ENCODE measurements at places on chromosomes 7 and 10. TPM values are rescaled to one million over a fixed set of nuclear protein-coding genes. Genes with fewer than 3 reads are reported as not detected.

NUP205 gene
- total RNA-seq: 119 TPM

IFIT1B gene
- not detected for total RNA-seq

RAMP3 gene
- 0.14 TPM for total RNA-seq

MOGAT3 gene
- total RNA-seq: not detected

CAMK2B gene
- total RNA-seq: 1.9 TPM

OSBPL3 gene
- total RNA-seq: 74.2 TPM

ITIH5 gene
- not detected for total RNA-seq

CHAT gene
- 2.2 TPM for total RNA-seq

ALOX5 gene
- 0.21 TPM for total RNA-seq

GRCh38 chr10:25808372-25808771 is 125.7 kb upstream of the MYO3A start:
- no peak overlapping the region for H3K4me3 ChIP-seq
- no peaks in the 10 kb centered on the region for H3K27me3 ChIP-seq

DNA sequence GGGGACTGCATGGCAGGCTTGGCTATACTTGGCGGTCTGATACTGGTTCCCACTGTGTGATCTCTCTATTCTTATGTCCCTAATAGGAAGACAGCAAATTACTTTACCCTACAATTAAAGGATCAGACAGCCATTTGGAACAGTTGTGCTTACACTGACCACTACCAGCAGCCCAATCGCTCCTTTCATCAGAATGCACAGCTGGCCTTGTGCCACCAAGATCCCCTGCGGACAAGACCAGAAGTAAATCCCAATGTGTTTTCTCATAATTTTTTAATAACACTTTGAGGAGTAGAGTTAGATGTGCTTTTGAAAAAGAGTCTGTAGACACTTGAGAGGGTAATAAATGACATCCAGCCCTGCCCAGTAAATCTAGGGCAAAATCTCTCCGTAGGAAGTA is 297.2 kb upstream of the ZNF32 start:
- no peak for DNase-seq
- H3K4me1 ChIP-seq: peaks cover 2% of the 10 kb centered on the region
- no peaks in the 10 kb centered on the region for H3K36me3 ChIP-seq

DNA sequence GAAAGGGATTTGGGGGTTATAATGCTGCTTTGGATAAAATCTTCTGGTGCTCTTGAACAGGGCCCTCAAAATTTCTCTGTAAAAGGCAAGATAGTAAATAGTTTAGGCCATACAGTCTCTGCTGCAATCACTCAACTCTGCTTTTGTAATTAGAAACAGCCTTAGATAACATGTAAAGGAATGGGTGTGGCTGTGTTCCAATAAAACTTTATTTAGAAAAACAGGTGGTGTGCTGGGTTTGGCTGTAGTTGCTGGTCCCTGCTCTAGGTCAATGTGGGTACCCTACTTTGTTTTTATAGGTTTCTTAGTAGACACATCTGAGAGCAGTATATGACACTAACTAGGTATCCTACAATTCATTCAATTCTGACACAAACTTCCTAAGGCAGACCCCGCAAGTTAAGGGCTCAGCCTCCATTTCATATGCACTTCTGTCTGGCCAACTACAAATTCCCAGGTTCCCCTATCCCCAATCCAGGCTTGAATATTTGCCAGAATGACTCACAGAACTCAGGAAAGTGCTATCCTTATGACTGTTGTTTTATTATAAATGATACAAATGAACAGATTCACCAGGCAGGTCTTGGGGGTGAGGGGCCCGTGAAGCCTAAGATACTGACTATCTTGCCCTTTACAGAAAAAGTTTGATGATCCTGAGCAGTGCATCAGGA is 349.9 kb downstream of the RPS24 start:
- DNase-seq: no peak
- H3K4me1 ChIP-seq: no peaks in the 10 kb centered on the region
- H3K36me3 ChIP-seq: no peaks in the 10 kb centered on the region
- H3K27me3 ChIP-seq: peaks cover 2% of the 10 kb centered on the region
- H3K4me3 ChIP-seq: no peak overlapping the region

DNA sequence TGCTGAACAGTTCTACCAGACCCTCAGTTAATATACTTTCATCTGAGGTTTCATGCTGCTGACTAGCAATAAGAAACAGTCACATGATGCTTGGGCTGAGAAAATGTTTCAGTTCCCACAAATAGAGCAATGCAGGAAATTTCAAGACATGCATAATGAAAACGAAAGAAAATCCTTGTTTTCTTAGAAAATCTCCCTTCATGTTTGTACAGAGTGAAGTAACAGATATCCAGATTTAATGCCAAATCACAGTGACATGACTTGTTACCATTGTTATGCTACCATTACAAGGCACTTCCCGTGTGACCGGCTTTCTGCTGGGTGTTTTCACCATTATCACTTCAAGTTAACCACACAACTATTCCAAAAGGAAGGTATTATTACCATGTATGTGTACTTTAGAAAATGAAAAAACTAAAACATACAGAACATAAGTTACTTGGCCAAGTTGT is 121.7 kb downstream of the DOCK4 start:
- DNase-seq: no peak
- no peaks in the 10 kb centered on the region for H3K36me3 ChIP-seq
- no peak overlapping the region for H3K4me3 ChIP-seq

DNA sequence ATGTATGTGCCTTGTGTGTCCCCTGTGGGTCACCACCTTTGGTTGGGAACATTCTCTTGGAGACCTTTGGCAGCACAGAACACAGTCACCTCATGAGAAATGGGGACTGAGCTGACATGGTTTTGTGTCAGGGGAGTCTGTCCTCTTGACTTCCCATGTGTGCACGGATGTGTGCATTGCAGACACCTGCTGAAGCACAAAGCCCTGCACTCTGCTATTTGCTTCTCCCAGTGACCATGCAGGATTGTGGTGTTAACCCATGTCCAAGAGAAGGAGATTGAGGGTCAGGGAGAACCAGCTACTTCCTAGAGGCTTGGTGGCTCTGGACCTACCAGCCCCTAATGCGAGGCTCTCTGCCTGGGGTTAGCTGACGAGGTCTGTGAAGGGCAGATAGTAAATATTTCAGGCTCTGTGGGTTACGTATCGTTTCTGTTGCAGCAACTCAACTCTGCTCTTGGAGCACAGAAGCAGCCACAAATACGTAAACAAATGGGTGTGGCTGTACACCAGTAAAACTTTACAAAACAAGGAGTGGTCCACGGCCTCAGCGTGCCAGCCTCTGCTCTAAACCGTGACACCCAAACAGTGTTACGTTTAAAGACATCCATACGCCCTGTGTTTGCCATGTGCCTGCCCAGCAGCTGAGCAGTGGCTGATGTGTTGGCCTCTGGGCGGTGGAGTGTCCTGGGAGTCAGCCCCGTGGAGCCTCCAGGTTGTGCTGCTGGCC is 51.7 kb downstream of the ADCY1 start:
- no peak for DNase-seq
- H3K4me3 ChIP-seq: no peak overlapping the region
- H3K27me3 ChIP-seq: no peaks in the 10 kb centered on the region
- no peaks in the 10 kb centered on the region for H3K36me3 ChIP-seq

DNA sequence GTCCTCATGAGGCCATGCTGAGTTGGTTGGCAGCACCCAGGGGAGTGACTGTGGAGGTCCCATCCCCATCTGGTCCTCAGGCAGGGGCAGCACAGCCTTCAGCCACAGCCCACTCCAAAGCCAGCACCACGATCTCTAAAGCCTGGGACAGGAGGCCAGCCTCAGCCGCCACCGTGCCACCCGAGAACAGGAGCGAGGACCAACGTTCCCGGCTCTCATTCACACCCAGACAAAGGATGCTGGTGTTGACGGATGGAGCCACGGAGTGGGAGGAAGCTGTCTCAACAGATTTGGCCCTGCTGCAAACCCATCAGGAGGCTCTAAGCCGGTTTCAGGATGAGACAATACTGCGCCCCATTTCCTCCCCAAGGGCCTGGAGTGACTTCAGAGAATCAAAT is 42.7 kb upstream of the PPP2R2D start:
- no peaks in the 10 kb centered on the region for H3K27me3 ChIP-seq
- no peaks in the 10 kb centered on the region for H3K4me1 ChIP-seq
- no peak overlapping the region for H3K4me3 ChIP-seq

- no peaks in the 10 kb centered on the region for H3K27me3 ChIP-seq
- peaks cover 7% of the 10 kb centered on the region for H3K4me1 ChIP-seq
- peaks cover 13% of the 10 kb centered on the region for H3K36me3 ChIP-seq
- DNase-seq: no peak
- no peak overlapping the region for H3K4me3 ChIP-seq
Observed at GRCh38 chr7:65983965-65984658, 2.1 kb upstream of the GUSB start.

- no peaks in the 10 kb centered on the region for H3K27me3 ChIP-seq
- H3K4me3 ChIP-seq: no peak overlapping the region
- H3K36me3 ChIP-seq: no peaks in the 10 kb centered on the region
- no peak overlapping the region for H3K27ac ChIP-seq
- peaks cover 41% of the 10 kb centered on the region for H3K4me1 ChIP-seq
Observed at GRCh38 chr10:48805848-48806247, 121.2 kb downstream of the WDFY4 start.

DNA sequence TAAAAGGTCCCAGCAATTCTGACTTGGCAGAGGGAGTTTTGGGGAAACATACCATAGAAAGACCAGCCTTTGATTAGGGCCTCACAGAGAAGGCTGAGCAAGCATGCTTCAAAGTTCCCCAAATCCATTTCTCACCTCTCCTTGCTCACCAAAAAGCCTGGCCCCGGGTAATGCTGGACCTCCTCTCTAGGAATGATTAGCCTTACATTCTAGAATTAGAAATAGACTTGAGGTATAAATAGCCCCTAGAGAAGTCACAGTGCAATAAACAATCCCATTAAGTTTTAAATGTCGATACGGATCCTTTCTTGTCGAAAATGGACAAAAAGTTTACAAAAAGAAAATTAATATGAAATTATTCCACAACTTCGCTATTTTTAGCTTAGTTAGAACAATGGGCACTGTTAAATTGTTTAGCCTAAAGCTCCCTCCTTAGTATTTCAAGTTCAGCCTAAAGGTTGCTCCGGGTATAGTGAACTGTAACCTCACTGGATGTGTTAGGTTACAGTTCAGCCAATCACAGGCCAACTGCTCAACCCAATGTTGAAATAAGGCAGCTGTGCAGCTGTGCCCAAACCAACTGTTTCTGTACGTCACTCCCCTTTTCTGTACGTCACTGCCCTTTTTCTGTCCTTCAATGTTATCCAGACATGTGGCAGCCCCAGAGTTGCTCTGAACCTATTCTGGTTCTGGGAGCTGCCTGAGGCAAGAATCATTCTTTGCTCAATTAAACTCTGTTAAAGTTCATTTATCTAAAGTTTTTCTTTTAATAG is 7.9 kb upstream of the GSDME start:
- no peak overlapping the region for H3K4me3 ChIP-seq
- no peak overlapping the region for H3K27ac ChIP-seq
- no peak for DNase-seq

DNA sequence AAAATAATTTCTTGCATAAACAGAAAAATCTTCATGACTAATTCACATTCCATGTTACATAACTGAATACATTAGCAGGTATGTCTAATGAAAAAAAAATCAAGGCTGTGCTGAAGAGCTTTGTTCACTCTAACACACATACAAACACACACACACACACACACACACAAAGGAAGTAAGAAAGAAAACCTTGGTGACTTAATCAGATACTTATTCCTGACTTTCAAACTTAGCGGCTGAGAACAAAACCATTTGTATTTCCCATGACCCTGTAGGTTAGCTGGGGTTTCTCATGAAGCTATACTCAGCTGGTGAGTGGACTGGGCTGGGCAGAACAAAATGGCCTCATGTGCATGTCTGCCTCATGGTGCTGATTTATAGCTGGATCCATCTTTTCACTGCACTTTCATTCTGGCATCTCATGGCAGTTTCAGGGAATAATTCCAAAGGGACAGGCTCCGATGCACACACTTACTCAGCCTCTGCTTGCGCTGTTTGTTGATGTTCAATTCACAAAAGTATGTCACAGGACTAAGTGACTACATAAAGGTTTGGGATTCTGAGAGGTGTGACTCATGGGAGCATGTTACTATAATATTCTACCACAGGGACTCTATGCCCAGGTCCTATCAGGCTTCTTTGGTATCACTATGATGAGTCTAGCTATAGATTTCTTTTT is 161.2 kb downstream of the PCLO start:
- H3K27ac ChIP-seq: no peak overlapping the region
- no peak overlapping the region for H3K4me3 ChIP-seq
- DNase-seq: no peak
- H3K4me1 ChIP-seq: no peaks in the 10 kb centered on the region

GRCh38 chr7:156151658-156152057 is 339.4 kb upstream of the SHH start:
- H3K27ac ChIP-seq: no peak overlapping the region
- H3K4me1 ChIP-seq: no peaks in the 10 kb centered on the region
- peaks cover 2% of the 10 kb centered on the region for H3K27me3 ChIP-seq
- no peaks in the 10 kb centered on the region for H3K36me3 ChIP-seq
- no peak overlapping the region for H3K4me3 ChIP-seq
- no peak for DNase-seq

GRCh38 chr7:29565634-29565981 is 2.0 kb downstream of the PRR15 start:
- DNase-seq: no peak
- no peaks in the 10 kb centered on the region for H3K36me3 ChIP-seq
- H3K4me3 ChIP-seq: no peak overlapping the region
- H3K27me3 ChIP-seq: peaks cover 75% of the 10 kb centered on the region
- H3K4me1 ChIP-seq: peaks cover 15% of the 10 kb centered on the region
- no peak overlapping the region for H3K27ac ChIP-seq

- H3K27me3 ChIP-seq: peaks cover 8% of the 10 kb centered on the region
- no peak overlapping the region for H3K27ac ChIP-seq
Observed at GRCh38 chr7:92415225-92415624, 32.1 kb upstream of the GATAD1 start.

DNA sequence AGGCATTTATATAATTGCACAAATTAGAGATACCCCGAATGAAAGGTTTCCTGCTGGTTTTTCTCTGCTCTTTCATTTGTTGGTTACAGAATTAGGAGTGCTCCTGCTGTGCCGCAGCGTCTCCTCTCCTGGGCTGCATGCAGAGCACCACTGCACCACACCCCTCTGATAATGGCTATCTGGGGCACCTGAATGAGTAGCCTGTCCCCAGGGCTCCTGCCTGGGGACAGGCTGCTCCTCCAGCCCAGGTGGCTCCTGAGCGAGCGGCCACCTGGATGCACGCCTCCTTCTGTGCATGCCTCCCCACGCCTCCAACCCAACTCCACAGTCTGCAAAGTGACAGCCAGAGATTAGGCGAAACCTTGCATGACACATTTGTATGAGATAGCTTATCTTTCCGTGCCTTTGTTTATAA is 242.6 kb upstream of the FZD8 start:
- H3K27ac ChIP-seq: no peak overlapping the region
- no peaks in the 10 kb centered on the region for H3K4me1 ChIP-seq
- no peak for DNase-seq

- H3K4me1 ChIP-seq: no peaks in the 10 kb centered on the region
- no peak for DNase-seq
- no peak overlapping the region for H3K4me3 ChIP-seq
- no peak overlapping the region for H3K27ac ChIP-seq
- no peaks in the 10 kb centered on the region for H3K27me3 ChIP-seq
Observed at GRCh38 chr7:80876894-80877414, 41.9 kb downstream of the SEMA3C start.

- no peak overlapping the region for H3K27ac ChIP-seq
- H3K27me3 ChIP-seq: peaks cover 6% of the 10 kb centered on the region
- peaks cover 12% of the 10 kb centered on the region for H3K36me3 ChIP-seq
- no peak for DNase-seq
- no peak overlapping the region for H3K4me3 ChIP-seq
Observed at GRCh38 chr7:94507462-94507861, 2.1 kb upstream of the CASD1 start.
